Right atrium auricular region (tissue), 2 donors: ENCODE measurements at places on chromosomes 5 and 9. TPM values are rescaled to one million over a fixed set of nuclear protein-coding genes. Genes with fewer than 3 reads are reported as not detected.

The OR1J2 gene
- total RNA-seq, result not detected

The GABRA1 gene
- total RNA-seq, result not detected

The CSF1R gene
- total RNA-seq, result 24.6 TPM

The NIPAL4 gene
- not detected for total RNA-seq

The XRCC4 gene
- total RNA-seq, result 6.8 TPM

The PLAC8L1 gene
- not detected for total RNA-seq

The LMX1B gene
- total RNA-seq, result 1.3 TPM
